Activated T-cell treated with anti-CD3 and anti-CD28 coated beads, Interleukin-2, amount 50 U/mL, for 72 hours (primary cell): ENCODE measurements at places on chromosomes 2 and 18. TPM values are rescaled to one million over a fixed set of nuclear protein-coding genes. Genes with fewer than 3 reads are reported as not detected.
A peak's percentile ranks its signal among the peaks of the same experiment; 100 is the strongest.

GRCh38 chr2:239502430-239503186 is 101.8 kb upstream of the HDAC4 start:
- no peaks in the 10 kb centered on the region for H3K4me1 ChIP-seq
- no peaks in the 10 kb centered on the region for H3K27me3 ChIP-seq
- DNase-seq, result no peak
- H3K36me3 ChIP-seq, result no peaks in the 10 kb centered on the region
- no peak overlapping the region for H3K27ac ChIP-seq
- H3K4me3 ChIP-seq, result no peak overlapping the region

DNA sequence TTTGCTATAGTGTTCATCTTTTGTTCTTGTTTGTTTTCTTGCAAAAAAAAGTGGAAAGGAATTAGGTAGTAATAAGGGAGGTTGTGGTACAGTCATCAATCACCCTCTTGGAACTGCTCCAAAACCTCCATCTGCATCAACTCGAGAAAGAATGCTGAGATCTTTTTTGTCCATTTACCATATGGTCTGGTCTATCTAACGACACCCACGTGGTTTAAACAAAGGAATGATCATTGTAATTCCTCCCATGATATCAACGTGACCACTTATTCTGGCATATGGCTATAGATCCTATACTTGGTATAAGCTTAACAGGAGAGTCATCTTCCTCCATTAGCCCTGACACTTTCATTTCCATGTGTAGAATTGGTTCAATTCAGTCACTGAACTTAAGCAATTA is 1025.3 kb upstream of the NXPH2 start:
- H3K4me1 ChIP-seq, result no peaks in the 10 kb centered on the region
- H3K27ac ChIP-seq, result no peak overlapping the region
- no peak for DNase-seq

GRCh38 chr2:162318328-162319180 is at the start of gene IFIH1:
TSS of gene IFIH1 (minus strand) at chr2:162318684. CDS start at chr2:162318307, 377 bp downstream.
- peak within 1 kb of the TSS; percentile 96 for H3K27ac ChIP-seq
- peaks cover 62% of the 10 kb centered on the region for H3K4me1 ChIP-seq
- DNase-seq, result peak; percentile 83
- H3K4me3 ChIP-seq, result peak within 1 kb of the TSS; percentile 91
- H3K36me3 ChIP-seq, result peaks cover 17% of the 10 kb centered on the region
- no peaks in the 10 kb centered on the region for H3K27me3 ChIP-seq

GRCh38 chr2:62713837-62714236 is 8.3 kb downstream of the EHBP1 start:
- no peak for DNase-seq
- peaks cover 4% of the 10 kb centered on the region for H3K36me3 ChIP-seq
- H3K27me3 ChIP-seq, result no peaks in the 10 kb centered on the region

DNA sequence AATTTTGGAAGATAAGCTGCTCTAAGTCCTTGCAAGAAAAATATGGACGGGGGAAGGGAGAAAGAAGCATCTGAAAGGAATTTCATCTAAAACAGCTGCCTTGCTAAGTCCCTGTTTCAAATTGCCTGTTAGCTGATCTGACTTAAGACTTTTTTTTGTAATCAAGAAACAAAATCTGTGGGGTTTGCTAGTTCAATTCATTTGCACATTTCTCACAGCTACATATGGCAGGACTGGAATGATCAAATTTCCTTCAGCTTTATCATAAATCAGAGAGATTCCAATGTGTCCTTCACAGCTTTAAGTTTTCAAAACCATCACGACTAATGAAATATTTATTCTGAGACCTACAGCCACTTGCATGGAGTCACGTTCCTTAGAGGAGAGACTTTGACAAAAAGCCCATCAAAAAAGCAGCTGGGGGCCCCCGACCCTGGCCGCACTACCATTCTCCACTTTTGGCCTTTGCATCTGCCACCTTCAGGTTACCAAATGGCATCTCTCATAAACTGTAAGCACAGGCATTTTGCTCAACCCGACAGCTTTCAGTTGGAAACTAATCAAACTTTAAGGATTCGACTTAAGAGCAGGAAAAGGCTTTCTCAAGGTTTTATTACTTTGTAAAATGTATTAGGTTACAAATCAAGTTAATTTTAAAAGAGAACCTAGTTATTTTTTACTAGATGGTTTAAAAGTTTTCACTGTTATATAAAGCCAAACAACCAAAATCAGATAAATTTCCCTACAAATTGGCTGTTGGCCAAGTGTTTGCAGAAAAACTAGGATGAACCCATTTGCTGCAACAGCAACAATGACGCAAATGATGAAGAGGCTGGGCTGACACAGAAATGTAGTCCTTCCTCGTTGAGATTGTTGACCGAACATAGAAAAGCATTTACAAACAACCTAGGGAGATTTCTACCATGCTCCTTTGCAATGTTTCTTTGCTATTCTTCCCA is 100.4 kb upstream of the RND3 start:
- no peak for DNase-seq
- no peaks in the 10 kb centered on the region for H3K4me1 ChIP-seq
- H3K27ac ChIP-seq, result no peak overlapping the region
- H3K27me3 ChIP-seq, result no peaks in the 10 kb centered on the region
- H3K4me3 ChIP-seq, result no peak overlapping the region

DNA sequence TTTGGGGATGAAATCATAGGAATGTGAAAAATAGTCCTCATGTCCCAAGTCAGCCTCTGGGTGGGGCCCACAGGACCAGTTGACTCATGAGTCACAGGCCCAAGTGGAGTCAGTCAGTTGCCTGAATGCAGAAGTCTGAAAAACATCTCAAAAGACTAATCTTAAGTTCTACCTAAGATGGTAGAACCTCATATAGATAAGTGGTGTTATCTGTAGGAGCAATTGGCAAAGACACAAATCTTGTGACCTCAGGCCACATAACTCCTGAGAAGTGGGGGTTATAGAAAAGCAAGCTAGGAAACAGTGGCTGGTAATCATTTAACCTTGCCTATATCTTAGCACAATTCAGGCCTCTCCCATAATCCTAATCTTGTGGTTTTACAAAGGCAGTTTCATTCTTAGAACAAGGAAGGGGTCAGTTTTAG is 257.1 kb upstream of the SPOPL start:
- H3K36me3 ChIP-seq, result no peaks in the 10 kb centered on the region
- H3K27me3 ChIP-seq, result no peaks in the 10 kb centered on the region
- H3K4me1 ChIP-seq, result no peaks in the 10 kb centered on the region
- H3K4me3 ChIP-seq, result no peak overlapping the region
- DNase-seq, result no peak

GRCh38 chr2:68995916-68996315 is 17.1 kb upstream of the ANTXR1 start:
- no peak overlapping the region for H3K4me3 ChIP-seq
- H3K27me3 ChIP-seq, result peaks cover 14% of the 10 kb centered on the region
- H3K27ac ChIP-seq, result no peak overlapping the region
- DNase-seq, result no peak
- H3K4me1 ChIP-seq, result no peaks in the 10 kb centered on the region
- no peaks in the 10 kb centered on the region for H3K36me3 ChIP-seq

DNA sequence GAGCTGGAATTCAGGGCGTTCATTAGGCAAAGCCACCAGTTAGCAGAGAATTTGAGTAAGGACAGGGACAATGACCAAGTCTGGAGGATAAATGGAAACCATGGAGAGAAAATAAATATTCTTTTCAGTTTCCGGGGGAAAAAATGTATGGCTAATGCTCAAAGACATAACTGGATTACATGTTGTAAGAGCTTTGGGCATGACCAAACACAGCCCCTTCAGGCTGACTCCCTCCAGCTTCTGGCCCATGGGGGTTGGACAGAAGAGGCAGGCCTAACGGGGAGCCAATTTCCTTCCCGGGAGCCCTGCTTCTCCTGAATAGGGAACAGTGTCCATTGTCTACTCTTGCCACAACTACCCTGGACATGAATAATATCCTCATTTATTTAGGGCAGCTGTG is 39.5 kb upstream of the FOXI3 start:
- peaks cover 35% of the 10 kb centered on the region for H3K27me3 ChIP-seq
- no peak overlapping the region for H3K4me3 ChIP-seq

MYO5B gene
- 0.39 TPM for total RNA-seq

AP1S3 gene
- total RNA-seq, result 5.2 TPM
